ENCODE measurements at places on chromosomes 16 and 17.

- no peak for DNase-seq
Observed at GRCh38 chr16:81816351-81816750, 37.3 kb downstream of the PLCG2 start.

DNA sequence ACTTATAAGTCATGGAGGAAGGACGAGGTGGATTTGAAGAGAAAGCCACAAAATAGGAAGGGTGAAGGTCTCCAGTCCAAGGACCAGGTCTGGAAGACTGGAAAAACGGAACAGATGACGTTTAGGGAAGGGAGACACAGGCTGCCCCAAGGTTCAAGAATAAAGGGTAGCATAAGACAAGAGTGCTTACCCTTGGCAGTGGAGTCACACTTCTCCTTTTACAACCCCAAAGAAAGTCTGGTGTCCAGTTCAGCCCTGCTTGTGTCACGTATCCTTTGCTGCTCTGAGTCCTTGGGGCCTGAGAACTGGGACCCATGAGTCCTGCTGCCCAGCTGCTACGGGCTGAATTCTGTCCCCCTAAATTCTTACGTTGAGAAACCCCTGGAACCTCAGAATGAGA lies 13.0 kb upstream of the GGA2 start:
- no peak for DNase-seq

DNA sequence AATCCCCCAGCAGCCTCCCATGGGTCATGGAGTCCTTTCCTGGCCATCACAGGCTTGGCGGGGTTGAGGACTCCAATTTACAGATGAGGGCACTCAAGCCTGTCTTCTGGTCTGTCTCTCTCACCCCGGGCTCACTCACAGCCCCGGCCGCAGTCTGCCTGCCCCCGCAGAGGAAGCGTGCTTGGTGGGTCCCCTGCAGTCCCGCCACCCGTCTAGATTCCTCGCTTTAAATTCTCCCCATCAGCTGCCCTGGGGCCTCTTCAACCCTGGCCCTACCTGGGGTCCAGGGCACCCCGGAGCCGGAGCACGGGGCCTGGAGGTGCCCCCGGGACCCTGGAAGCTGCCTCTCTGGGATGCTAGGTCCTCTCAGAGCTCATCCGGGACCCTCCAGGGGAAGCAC lies 92.9 kb downstream of the ENGASE start:
- no peak for DNase-seq

- peak; percentile 40 for DNase-seq
Observed at GRCh38 chr16:50585331-50585776, 37.2 kb downstream of the NKD1 start.

- peak; percentile 97 for DNase-seq
Observed at GRCh38 chr17:3004150-3004801, 59.1 kb downstream of the OR1D5 start.

- no peak for DNase-seq
Observed at GRCh38 chr16:74035816-74036215, 260.8 kb upstream of the PSMD7 start.

DNA sequence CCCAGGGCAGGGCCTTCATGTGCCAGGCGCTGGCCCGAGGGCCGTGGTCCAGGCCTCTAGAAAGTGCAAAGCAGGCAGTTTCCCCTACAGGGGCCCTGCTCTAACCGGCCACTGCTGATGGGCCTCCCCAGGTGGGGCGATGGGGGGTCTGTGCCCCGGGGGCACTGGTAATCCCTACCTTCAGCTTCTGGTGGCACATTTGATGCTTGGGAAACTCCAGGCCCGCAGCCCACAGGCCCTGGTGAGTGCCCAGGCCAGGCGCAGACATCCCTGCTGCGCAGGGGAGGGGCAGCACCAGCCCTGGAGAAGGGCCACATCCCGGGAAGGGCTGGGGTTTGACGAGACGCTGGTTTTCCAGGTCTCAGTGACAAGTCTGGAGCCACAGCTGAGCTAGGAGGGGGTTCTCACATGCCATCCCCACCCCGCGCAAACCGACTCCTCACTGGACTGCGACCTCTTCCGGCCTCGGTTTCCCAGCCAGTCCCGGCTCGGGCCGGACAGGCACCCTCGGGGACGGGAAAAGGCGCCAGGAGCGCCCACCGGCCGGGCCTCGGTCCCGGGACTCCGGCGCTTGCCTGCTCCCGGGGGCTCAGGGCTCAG lies 1.6 kb downstream of the DOC2B start:
- no peak for DNase-seq

DNA sequence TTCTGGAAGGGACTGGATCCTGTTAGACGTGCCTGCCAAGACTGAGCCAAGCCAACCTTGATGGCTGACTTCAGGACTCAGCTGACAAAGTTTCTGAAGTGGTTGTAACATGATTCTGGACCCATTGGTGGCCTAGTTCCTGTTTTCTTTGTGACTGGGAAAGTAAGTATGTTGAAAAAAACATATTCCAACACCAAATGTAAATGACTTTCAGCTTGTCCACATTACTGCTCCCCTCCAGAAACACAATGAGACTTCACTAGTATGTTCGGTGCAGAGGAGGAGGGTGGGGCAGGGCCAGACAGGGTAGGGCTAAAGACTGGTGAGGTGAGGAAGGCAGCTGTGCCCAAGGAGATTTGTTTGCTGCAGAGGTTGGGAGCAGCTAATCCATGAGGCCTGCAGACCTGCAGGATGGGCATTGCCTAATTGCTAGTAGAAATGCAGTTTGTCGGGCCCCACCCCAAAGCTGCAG lies 26.4 kb downstream of the NMT1 start:
- no peak for DNase-seq

GRCh38 chr16:72301523-72302236 lies 129.7 kb upstream of the PMFBP1 start:
- DNase-seq: no peak

DNA sequence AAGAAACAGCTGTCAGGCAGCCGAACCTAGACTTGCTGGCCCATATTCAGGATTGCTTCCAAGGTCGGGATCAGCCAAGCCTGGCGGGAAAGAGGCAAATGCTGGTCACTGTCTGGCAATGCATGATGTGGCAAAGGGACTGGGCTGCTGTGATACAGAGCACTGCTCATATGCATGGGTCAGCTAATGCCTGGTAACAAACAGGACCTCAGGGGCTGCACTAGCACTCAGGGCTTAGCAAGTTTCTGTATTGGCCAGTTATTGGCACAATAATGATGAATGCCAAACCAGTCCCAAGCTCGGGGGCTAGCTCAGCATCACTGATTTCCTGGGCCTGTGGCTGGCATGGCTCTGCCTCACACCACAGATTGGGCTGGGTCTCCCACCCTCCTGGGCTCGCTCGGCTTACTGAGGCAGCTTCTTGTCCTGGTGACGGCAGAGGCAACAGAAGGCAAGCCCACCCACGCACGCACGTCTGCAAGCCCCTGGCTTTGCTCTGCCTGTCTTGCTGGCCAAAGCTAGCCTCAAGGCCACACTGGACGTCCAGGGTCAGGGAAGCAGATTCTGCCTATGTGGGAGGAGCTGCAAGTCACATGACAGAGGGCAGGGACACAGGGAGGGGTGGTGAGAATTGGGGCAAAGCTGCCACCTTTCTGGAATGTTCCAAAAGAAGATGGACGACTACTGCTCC lies 21.4 kb upstream of the RPTOR start:
- DNase-seq: no peak

- peak; percentile 63 for DNase-seq
Observed at GRCh38 chr16:14405611-14406537, 224.2 kb downstream of the PARN start.

DNA sequence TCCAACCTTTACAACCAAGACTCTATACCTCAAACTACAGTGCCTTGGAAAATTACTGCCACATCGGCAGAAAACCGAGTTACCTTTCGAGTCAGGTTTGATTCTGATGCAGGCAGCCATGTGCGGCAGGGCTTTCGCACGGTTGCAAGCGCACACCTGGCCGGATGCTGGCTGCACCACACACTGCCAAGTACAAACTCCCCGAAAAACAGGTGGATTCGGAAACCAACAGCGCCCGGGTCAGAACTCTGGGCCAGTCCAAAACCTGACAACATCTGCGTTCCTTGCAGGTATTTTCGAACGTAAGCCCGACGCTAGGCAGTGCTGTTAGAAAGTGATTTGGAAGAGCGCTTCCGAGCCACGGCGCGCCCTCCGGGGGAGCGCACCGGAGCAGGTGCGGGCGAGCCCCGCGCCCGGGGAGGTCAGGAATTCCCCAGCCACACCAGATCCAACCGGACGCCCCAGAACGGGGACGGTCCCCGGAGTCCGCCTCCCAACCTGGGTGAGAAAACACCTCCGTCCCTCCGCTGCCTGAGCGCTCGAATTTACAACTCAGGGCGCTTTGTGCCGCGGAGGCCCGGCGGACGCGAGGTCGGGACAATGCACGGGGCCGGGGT lies 1.2 kb downstream of the USP7 start:
- peak; percentile 65 for DNase-seq

- no peak for DNase-seq
Observed at GRCh38 chr16:4138713-4139112, 22.5 kb upstream of the ADCY9 start.

- peak; percentile 32 for DNase-seq
Observed at GRCh38 chr17:4272213-4272971, 8.6 kb upstream of the ANKFY1 start.

GRCh38 chr17:41919165-41919817 lies 540 bp upstream of the ACLY start:
- DNase-seq: no peak

- no peak for DNase-seq
Observed at GRCh38 chr17:72008236-72008876, 112.5 kb upstream of the SOX9 start.

DNA sequence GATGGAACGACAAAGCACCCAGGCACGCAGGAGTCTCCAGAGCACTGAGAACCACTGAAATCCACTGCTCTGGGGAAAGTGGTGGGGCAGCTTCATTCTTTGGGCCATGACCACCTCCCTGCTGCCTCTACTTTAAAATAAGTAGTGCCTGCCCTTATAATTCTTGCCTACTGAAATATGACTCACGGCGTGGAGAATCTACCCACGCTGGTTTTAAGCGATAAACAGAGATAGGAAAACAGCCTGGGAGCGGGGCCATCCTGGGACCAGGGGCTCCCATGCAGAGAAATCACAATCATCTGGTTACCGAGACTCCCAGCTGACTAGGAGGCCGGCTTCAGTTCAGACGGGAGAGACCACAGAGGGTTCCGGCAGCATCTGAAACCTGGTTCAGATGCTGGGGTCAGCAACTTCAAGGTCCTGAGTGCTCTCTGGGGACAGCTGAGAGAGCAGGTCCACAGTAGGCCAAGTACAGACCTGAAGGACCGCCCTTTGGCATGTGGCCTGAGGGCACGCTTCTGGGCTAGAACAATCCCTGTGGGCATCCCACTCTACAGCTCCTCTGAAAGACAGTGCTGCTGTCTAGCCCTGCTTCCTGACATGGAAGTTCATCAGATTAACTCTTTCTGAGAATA lies 8.6 kb upstream of the DHRS13 start:
- no peak for DNase-seq

DNA sequence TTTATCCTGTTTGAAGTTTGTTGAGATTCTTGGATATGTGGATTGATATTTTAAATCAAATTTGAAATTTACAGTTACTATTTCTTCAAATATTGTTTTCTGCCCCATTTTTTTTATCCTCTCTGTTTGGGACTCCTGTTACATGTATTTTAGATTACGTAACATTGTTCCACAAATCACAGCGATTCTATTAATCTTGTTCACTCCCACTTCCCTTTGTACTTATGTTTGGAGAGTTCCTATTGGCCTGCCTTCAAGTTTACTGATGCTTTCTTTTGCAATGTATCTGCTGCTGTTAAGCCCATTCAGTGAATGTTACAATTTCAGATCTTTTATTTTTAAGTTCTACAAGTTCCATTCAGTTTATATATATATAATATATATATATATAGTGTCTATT lies 288.3 kb upstream of the TNRC6C start:
- DNase-seq: no peak

GRCh38 chr17:7809086-7809790 lies 24.8 kb upstream of the KDM6B start:
- no peak for DNase-seq

DNA sequence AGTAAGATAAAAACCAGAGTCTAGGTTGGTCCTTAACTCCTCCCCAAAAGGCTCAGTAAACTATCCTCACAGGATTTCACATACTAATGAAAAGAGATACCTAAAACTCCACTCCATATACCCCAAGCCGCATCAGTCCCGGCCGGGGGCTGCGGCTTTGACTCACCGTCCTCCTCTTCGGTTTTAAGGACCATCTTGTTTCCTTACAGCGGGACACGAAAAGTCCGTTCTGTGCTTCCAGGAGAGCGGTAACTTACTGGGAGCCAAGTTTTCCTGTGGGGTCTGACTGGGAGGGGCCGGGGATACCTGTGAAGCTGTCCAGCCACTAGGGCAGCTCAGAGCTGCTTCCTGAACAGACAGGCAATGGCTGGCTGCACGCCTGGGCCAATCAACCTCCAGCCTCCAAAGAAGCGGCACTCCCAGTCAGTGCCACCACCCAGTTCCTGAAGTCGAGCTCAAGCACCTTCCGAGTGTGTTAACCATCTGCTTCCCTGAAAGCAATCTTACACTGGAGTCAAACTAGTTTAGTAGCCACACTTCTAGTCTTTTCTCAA lies 45.5 kb downstream of the CYTH1 start:
- DNase-seq: peak; percentile 93

GRCh38 chr17:82492643-82493225 lies 26.8 kb upstream of the FOXK2 start:
- DNase-seq: no peak

- peak; percentile 37 for DNase-seq
Observed at GRCh38 chr17:9219631-9220397, 198.5 kb downstream of the NTN1 start.

- peak; percentile 74 for DNase-seq
Observed at GRCh38 chr17:63834431-63835166, 7.1 kb upstream of the FTSJ3 start.
